ENCODE measurements at places on chromosomes 13 and 19. TPM values are rescaled to one million over a fixed set of nuclear protein-coding genes. Genes with fewer than 3 reads are reported as not detected.

The DACT3 gene
- 5.7 TPM for polyA plus RNA-seq

The DIRAS1 gene
- 14.0 TPM for polyA plus RNA-seq

The ZNF540 gene
- polyA plus RNA-seq, result 0.03 TPM

The CD70 gene
- polyA plus RNA-seq, result not detected

The CNN2 gene
- 385 TPM for polyA plus RNA-seq

The RDH8 gene
- polyA plus RNA-seq, result not detected

The TRAPPC5 gene
- 185 TPM for polyA plus RNA-seq

The ZNF382 gene
- 0.59 TPM for polyA plus RNA-seq

DNA sequence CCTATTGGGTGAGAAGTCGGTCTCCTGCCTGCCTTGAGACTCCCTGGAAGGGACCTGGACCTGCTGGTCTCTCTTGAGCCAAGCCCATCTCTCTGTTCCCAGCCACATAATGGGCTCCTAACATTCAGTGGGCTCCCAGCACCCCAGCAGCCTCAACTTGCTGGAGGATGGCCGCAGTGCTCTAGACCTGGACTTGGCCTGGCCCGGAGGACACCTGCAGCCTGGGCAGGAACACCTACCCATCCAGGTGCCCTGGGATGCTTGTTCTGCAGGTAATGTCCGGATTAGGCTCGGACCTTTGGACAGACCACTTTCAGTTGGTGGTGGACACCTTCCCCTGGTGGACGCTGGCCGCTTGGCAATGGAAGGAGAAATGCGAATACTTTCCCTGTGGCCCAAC lies 214.6 kb downstream of the URI1 start:
- H3K27ac ChIP-seq, result no peak overlapping the region
- H3K36me3 ChIP-seq, result no peaks in the 10 kb centered on the region
- DNase-seq, result no peak
- no peaks in the 10 kb centered on the region for H3K27me3 ChIP-seq
- no peaks in the 10 kb centered on the region for H3K4me1 ChIP-seq

- H3K27ac ChIP-seq, result no peak overlapping the region
- peaks cover 67% of the 10 kb centered on the region for H3K36me3 ChIP-seq
- no peaks in the 10 kb centered on the region for H3K27me3 ChIP-seq
- DNase-seq, result no peak
- H3K4me1 ChIP-seq, result peaks cover 10% of the 10 kb centered on the region
These were observed 24.2 kb downstream of the VRK3 start for GRCh38 chr19:50000841-50001557.

GRCh38 chr13:78603240-78603957 lies at the start of gene POU4F1:
Gene POU4F1, minus strand, starts transcription at chr13:78603552. Its CDS starts 226 bp downstream, at chr13:78603326.
- H3K4me1 ChIP-seq, result no peaks in the 10 kb centered on the region
- no peak within 1 kb of the TSS for H3K27ac ChIP-seq
- DNase-seq, result peak; percentile 11
- H3K27me3 ChIP-seq, result peaks cover 93% of the 10 kb centered on the region

- no peak overlapping the region for H3K27ac ChIP-seq
- H3K4me1 ChIP-seq, result peaks cover 21% of the 10 kb centered on the region
- DNase-seq, result no peak
- no peak overlapping the region for H3K4me3 ChIP-seq
- no peaks in the 10 kb centered on the region for H3K36me3 ChIP-seq
- H3K27me3 ChIP-seq, result no peaks in the 10 kb centered on the region
These were observed 1.6 kb downstream of the SPINT2 start for GRCh38 chr19:38265921-38266429.

GRCh38 chr13:113350065-113350937 lies 13.6 kb downstream of the GRTP1 start:
- H3K27ac ChIP-seq, result no peak overlapping the region
- no peak for DNase-seq
- H3K4me3 ChIP-seq, result no peak overlapping the region
- H3K27me3 ChIP-seq, result peaks cover 3% of the 10 kb centered on the region
- no peaks in the 10 kb centered on the region for H3K4me1 ChIP-seq

- H3K27me3 ChIP-seq, result no peaks in the 10 kb centered on the region
- no peaks in the 10 kb centered on the region for H3K4me1 ChIP-seq
- no peak for DNase-seq
- H3K36me3 ChIP-seq, result no peaks in the 10 kb centered on the region
- H3K27ac ChIP-seq, result no peak overlapping the region
These were observed 312.7 kb downstream of the ATP8A2 start for GRCh38 chr13:25684491-25684890.

- no peak overlapping the region for H3K27ac ChIP-seq
- no peaks in the 10 kb centered on the region for H3K27me3 ChIP-seq
- H3K4me1 ChIP-seq, result no peaks in the 10 kb centered on the region
- DNase-seq, result no peak
These were observed 127.5 kb downstream of the FREM2 start for GRCh38 chr13:38814331-38814730.

- H3K4me3 ChIP-seq, result no peak overlapping the region
- no peak for DNase-seq
- no peaks in the 10 kb centered on the region for H3K27me3 ChIP-seq
- H3K4me1 ChIP-seq, result peaks cover 5% of the 10 kb centered on the region
These were observed 9.9 kb downstream of the CCDC124 start for GRCh38 chr19:17942582-17943273.

- peaks cover 2% of the 10 kb centered on the region for H3K4me1 ChIP-seq
- H3K27me3 ChIP-seq, result no peaks in the 10 kb centered on the region
- H3K36me3 ChIP-seq, result 0 out of 2 replicates have a peak, but pooled peaks cover 3% of the 10 kb centered on the region
- DNase-seq, result peak; percentile 14
These were observed 10.1 kb downstream of the ZNF714 start for GRCh38 chr19:21092109-21092508.

DNA sequence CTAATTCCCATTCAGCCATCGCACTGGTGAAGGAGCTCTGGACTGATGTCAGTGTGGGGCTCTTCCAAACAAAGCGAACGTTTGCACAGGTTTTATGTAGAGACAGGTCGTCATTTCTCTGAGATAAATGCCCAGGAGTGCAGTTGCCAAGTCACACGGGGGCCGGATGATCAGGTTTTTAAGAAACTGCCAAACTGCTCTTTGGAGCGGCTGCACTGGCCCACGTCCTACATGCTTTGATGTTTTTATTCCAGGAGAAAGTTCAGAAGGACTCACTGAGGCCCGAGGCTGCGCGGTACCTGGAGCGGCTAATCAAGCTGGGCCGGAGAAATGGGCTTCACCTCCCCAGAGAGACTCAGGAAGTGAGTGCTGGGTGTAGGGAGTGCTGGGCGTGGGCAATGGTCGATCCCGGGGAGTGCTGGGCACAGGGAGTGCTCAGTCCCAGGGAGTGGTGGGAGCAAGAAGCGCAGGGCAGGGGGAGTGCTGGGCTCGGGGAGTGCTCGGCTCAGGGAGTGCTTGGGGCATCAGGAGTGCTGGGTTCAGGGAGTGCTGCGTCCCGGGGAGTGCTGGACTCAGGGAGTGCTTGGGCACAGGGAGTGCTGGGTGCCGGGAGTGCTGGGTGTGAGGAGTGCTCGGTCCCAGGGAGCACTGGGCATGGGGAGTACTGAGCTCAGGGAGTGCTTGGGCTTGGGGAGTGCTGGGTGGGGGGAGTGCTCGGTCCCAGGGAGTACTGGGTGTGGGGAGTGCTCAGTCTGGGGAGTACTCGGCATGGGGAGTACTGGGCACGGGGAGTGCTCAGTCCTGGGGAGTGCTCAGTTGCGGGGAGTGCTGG lies 10.7 kb downstream of the THOP1 start:
- no peaks in the 10 kb centered on the region for H3K4me1 ChIP-seq
- no peak for DNase-seq
- no peak overlapping the region for H3K4me3 ChIP-seq
- peaks cover 45% of the 10 kb centered on the region for H3K36me3 ChIP-seq

GRCh38 chr13:34152409-34152808 lies 334.5 kb downstream of the RFC3 start:
- H3K4me1 ChIP-seq, result peaks cover 2% of the 10 kb centered on the region
- no peak for DNase-seq
- no peak overlapping the region for H3K27ac ChIP-seq
- H3K4me3 ChIP-seq, result no peak overlapping the region

DNA sequence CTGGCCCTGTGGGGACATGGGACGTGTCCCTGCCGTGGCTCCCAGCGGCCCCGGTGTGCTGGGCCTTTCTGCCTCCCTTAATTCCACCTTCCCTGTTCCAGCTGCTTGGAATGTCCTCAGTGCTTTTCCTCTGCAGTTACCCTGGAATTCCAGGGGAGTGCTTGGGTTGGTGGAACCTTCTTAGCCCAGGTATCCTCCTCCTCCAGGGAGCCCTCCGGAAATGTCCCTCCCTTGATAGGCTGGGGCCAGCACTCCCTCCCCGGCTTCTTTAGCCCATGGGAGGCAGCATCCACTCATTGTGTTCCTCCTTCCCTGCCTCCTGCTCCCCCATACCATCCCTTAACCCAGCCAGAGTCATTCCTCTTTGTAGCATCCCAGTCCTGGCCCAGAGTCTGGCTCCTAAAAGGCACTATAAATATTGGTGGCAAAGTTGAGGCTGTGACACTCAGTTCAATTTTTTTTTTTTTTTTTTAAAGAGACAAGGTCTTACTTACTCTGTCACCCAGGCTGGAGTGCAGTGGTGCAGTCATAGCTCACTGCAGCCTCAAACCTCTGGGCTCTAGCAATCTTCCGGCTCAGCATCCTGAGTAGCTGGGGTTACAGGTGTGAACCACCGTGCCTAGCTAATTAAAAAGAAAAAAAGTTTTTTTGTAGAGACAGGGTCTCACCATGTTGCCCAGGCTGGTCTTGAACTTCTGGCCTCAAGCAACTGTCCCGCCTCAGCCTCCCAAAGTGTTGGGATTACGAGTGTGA lies 13.7 kb upstream of the SLC7A10 start:
- no peak overlapping the region for H3K27ac ChIP-seq
- no peaks in the 10 kb centered on the region for H3K4me1 ChIP-seq
- DNase-seq, result no peak
- no peak overlapping the region for H3K4me3 ChIP-seq

DNA sequence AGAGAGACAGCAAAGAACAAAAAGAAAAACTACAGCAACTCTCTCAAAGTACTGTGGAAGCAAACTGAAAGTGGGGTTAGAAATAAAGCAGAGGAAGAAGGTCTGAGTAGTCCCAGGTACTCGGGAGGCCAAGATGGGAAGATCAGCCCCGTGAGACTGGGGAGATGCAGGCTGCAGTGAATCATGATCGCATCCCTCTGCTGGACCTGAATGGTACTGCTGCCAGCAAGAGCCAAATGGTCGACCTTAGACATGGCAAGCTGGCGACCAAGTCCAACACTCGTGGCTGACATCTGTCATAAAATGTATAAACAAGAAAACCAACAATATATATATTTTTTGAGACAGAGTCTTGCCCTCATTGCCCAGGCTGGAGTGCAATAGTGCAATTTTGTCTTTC lies 33.7 kb upstream of the ZNF724 start:
- no peaks in the 10 kb centered on the region for H3K4me1 ChIP-seq
- DNase-seq, result peak; percentile 30
- H3K27me3 ChIP-seq, result no peaks in the 10 kb centered on the region
- H3K36me3 ChIP-seq, result no peaks in the 10 kb centered on the region
- no peak overlapping the region for H3K27ac ChIP-seq

GRCh38 chr13:36046672-36047071 lies 84.5 kb downstream of the DCLK1 start:
- H3K27ac ChIP-seq, result no peak overlapping the region
- H3K27me3 ChIP-seq, result no peaks in the 10 kb centered on the region
- no peaks in the 10 kb centered on the region for H3K36me3 ChIP-seq
- H3K4me3 ChIP-seq, result no peak overlapping the region
- no peaks in the 10 kb centered on the region for H3K4me1 ChIP-seq
- DNase-seq, result no peak

DNA sequence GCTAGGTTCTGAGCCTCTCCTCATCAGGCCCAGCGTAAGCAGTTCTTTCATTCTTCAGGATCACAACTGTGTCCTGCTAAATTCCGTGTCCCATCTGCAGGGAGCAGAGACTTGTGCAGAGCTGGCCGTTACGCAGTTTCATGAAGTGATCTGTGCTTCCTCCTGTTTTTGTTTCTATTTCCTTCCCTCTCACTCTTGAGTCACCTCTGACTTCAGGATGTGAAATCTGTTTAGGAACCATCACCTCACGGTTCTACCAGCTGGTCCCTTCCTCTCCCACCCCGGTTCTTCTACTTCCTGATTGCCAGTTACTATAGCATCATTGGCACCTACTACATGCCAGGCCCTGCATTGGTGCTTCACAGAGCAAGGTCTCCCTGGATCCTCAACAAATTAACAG lies 8.5 kb downstream of the MAU2 start:
- peaks cover 52% of the 10 kb centered on the region for H3K36me3 ChIP-seq
- no peak for DNase-seq
- no peaks in the 10 kb centered on the region for H3K27me3 ChIP-seq
- no peak overlapping the region for H3K27ac ChIP-seq

DNA sequence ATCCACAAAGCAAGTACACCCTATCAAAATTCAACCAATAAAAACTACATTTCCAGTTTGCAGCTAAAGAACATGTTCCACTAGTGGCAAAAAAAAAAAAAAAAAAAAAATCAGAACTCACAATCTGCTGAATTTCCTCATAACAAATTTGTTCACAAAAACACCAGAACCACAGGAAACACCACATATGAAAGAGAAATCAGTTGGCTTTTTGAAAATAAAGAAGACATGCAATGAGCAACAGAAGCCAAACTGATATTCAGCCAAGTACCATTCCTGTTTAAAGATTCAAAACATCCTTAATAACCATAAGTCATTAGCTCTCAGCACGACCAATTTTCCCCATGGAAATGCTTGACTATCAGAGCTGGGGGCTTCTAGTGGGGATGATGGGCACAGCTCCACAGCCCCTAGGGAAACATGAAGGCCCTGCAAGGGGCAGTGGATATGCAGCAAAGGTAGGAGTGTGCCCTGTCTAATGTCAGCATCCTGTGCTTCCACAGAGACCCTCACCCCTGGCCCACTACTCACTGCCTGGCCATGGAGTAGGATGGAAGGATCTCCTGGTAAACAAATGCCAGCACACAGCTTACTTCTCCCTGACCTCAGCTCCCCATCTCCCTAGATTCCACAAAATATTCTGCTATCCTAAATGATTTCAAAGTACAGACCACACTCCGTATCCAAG lies 74.0 kb upstream of the DOCK9 start:
- no peak for DNase-seq
- no peaks in the 10 kb centered on the region for H3K27me3 ChIP-seq
- no peak overlapping the region for H3K4me3 ChIP-seq
- H3K27ac ChIP-seq, result no peak overlapping the region
- peaks cover 3% of the 10 kb centered on the region for H3K4me1 ChIP-seq

Data from IMR-90 (cell line).